GM23248 (cell line): ENCODE measurements at places on chromosomes 5 and 9. TPM values are rescaled to one million over a fixed set of nuclear protein-coding genes. Genes with fewer than 3 reads are reported as not detected.

- peaks cover 13% of the 10 kb centered on the region; the same call in 1 of the 2 replicates for H3K4me1 ChIP-seq
- no peak for DNase-seq
- H3K27ac ChIP-seq: no peak overlapping the region
Observed at GRCh38 chr5:141926434-141926833, 2.8 kb downstream of the DELE1 start.

- H3K36me3 ChIP-seq: no peaks in the 10 kb centered on the region
- H3K27ac ChIP-seq: no peak overlapping the region
Observed at GRCh38 chr5:9168791-9169556, 376.9 kb downstream of the SEMA5A start.

DNA sequence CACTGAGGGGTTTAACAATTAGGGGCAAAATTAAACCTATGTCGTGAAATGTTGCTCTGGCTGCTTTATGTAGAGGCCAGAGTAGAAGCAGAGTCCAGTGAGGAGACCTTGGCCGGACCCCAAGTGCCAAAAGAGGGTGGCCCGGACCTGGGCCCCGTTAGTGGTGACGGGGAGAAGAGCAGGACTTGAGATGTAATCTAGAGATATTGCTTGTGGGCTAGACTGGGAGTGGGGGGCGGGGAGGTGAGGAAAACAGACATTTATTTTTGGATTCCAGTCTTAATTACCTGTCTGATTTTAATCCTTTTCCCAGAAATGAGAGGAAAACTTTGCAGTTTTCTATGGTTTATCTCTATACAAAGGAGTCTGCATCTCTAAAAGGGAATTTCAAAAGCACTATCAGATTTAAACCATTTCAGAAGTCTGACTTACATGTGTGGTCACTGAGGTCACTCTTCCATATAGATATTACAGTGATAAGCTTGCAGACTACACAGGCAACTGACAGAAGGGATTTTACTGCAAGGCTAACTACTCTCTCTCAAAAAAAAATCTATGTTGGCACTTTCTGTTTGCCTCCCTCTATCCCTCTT is 108.1 kb downstream of the MED27 start:
- H3K4me3 ChIP-seq: no peak overlapping the region
- H3K4me1 ChIP-seq: no peaks in the 10 kb centered on the region
- H3K27ac ChIP-seq: no peak overlapping the region
- H3K27me3 ChIP-seq: no peaks in the 10 kb centered on the region
- no peaks in the 10 kb centered on the region for H3K36me3 ChIP-seq

INVS gene
- polyA plus RNA-seq: 8.5 and 10.5 TPM in 2 replicates

GLRA1 gene
- polyA plus RNA-seq: not detected in 2 replicates
